Heart right ventricle (tissue), 16 donors: ENCODE measurements at places on chromosomes 3 and 15.

GRCh38 chr15:40852529-40852928 is 8.7 kb downstream of the SPINT1 start:
- DNase-seq, result no peak

DNA sequence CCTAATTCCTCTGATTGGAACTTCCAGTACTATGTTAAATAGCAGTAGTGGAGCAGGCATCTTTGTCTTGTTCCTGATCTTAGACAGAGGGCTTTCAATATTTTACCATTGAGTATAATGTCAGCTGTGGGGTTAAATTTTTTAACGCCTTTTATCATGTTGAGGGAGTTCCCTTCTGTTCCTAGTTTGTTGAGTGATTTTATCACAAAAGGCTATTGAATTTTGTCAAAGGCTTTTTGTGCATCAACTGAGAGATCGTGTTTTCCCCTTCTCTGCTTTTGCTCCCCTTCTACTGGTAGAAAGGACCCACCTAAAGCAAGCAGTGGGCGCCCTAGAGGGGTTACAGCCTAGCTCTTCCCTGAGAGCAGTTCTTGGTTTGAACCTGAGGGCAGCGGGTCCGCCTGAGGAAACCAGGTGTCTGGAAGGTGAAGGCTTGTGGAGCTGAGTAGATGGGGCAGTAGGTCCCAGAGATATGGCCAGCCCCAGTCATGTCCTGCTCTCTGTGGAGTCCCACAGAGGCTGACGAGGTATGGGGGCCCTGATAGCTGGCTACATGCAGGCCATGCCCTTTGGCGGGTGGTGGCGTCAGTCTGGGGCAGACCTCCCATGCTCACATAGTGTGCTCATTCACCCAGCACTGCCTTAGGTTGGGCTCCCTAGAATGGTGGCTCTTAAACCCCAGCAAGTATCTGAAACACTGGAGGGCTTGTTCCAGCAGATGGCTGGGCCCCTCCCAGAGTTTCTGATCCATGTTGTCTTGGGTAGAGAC is 11.3 kb downstream of the HDAC11 start:
- no peak for DNase-seq

DNA sequence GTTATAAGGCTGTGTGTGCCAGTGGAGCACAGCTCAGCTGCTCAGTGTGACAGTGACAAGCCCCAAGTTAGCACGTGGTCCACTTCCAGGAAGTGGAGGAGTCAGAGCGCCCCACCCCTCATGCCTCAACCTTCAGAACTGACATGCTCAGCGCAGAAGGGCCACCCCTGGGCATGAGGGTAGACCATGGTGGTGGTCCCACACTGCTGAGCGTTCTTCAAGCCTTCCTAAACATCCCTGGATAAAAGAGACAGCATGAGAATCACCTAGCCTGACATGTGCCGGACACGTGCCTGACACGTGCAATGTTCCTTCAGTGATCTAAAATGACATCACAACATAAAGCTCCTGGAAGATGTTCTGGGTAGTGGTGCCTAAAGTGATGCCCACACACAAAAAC is 16.8 kb downstream of the ATP10A start:
- DNase-seq, result no peak

DNA sequence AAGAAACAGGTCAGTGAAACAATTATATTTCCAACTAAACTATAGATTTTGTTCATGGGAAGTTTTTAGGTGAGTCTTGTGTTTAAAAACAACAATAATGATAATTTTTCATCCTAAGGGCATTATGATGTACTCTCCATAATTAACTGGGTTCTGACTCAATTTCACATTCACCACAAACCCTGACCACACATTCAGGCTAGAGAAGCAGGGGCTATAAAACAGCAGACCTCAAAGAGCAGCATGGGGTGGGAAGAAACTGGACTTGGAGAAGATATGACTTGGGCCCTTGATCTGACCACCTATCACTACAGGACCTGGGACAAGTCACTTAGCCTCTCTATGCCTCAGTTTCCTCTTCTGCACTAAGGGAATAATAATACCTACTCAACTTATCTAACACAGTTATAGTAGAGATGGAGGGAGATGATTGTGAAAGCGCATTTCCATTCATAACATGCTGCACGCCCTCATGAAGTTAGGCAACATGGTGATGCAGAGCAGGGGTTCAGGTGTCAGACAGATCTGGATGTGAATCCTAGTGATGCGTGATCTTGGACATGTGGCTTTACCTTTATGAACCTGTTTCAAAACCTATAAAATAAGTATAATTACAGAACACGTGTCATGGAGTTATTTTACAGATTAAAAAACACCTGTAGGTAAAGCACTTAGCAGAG is 63.0 kb upstream of the ACP3 start:
- DNase-seq, result no peak

DNA sequence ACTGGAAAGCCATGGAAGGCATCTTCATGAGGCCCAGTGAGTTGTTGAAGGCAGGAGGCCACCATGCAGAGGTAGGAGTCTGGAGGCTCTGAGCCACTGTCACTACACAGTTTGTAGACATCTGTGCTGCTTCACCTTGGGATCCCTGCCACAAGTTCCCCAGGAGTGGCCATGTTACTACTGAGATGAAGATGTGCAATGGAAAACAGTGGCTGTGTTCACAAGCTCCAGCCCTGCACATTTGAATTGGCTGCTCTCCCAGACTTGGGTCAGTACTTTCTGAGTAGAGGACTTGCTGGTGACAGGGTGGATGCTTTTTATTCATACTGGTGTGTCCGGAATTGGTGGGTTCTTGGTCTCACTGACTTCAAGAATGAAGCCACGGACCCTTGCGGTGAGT is 86.9 kb upstream of the C15orf39 start:
- no peak for DNase-seq
